ENCODE measurements at places on chromosomes 5 and 9.

GRCh38 chr5:144275329-144275728 lies 104.7 kb downstream of the KCTD16 start:
- no peak for DNase-seq

DNA sequence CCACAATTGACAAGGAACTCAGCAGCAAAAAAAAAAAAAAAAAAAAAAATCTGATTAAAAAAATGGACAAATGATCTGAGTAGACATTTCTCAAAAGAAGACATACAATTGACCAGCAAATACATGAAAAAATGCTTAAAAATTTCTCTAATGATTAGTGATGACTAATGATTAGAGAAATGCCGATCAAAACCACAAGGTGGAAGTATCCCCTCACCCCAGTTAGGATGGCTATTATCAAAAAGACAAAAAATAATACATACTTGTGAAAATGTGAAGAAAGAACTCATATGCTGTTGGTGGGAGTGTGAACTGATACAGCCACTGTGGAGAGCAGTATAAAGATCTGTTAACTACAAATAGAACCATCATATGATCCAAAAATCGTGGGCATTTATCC lies 245.3 kb downstream of the OSTF1 start:
- no peak for DNase-seq

DNA sequence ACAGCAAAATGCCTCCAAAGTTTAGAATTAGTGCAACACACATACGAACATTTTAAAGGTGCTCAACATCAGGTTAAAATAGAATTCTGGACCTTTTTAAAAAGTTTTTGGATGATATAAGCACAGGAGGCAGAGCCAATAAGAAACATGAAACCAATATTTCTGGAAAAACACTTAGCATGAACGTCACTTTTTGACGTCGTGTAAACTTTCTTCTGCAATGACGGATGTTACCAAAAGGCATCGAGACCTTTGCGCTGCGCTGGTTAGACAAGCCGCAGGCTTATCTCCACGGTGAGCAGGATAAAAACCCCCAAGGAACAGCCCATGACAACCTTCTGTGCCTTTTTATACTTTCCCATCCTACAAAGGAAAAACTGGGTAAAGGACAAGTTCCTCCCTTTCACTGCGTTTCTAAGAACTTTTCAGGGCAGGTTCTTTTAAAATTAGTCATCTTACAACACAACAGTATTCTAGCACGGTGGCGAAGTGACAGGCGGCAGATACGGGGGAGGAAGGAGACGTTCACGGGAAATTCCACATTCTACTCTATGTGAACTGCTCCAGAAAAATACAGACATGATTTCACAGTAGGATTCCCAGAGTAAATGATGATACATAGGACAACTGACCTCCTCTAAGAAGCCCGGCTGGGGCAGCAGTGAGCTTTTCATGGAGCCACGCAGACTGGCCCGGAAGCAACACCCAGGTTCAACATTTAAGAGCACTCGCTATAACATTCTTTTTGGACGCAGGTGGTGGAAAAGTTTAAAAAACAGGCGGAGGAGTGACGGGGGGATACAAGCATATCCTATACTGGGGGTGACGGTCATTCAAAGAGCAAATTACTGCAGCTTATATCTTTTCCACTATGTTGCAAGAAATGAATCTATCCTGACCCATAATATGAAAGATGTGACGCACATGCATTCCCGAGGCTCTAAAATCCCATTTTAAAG lies 52.4 kb downstream of the USP20 start:
- DNase-seq: peak; percentile 59

DNA sequence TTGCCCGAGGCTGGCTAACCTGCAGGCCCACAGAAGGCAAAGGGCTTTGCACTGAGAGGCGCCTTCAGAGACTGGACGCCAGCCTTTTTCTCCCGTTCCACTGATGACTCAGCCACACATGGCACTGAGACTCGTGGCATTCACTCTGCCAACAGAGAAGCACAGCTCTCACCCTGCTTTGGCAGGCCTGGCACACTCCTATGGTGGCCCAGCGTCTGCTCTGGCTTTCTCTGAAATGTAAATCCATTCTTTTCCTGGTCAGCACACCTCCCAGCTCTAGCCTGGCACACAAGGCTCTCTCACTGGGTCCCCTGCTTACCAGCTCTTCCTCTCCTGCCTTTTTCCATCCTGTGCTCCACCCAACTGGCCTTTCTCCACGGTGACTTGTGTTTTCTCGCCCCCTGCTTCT lies 5.9 kb upstream of the MELK start:
- no peak for DNase-seq

DNA sequence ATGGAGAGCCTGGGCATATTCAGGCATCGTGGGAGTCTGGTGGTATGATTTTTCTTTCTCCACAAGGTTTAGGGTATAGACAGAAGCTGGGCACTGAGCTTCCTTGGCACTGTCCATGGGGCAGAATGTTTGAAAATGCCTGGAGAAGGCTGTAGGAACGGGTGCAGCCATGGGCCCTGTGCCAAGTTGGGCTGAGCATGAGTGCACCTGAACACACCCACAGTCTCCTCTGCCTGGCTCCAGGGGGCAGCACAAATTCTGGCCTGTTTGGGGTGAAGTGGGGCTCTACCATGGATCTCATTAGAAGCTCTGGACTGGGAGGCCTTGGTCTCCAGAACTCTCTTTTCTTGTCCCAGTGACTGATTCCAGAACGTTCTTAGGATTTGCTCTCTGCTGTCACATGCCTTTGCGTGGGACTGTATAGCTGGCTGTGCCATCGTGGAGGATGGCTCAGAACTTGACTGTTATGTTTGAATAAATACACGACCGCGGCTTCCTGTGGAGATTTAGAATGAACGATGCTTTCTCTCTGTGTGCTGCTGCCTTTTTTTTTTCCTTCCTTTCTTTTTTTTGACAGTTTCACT lies 229.8 kb downstream of the FANCC start:
- DNase-seq: no peak

DNA sequence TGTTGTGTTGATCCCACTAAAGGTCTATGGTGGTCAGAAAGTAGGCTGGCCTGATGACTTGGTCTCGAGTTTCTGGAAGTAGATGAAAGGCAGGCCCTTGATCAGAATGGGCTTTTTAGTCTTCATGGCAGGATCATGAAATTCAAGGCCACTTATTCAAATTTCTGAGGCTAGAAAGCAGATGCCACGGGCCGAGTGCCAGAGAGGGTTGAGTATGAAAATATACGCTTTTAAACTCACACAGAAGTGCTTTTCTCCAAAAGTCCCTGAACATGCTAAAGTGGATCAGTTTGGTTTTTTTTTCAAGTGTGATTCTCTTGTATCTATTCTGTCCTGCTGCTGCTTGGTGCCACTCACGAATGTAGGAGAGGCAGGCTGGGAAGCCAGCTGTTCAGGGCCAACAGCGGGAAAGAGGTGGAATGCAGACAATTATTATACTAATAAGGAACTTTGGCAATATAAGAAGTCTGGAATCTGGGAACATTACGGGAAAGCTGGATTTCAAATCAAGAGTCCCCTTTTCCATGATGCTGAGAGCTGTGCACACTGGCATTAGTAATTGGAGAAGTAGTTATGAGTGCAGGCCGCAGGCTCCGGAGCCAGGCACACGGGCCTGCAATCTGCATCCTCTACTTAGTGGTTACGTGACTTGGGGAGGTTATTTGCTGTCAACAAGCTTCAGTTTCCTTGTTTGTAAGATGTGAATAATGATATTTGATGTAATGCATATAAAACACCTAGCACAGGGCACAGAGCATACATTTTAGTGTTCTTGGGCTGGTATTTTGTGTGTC lies 95.8 kb downstream of the LMNB1 start:
- DNase-seq: no peak

- DNase-seq: no peak
These were observed 44.1 kb downstream of the ANGPTL2 start for GRCh38 chr9:127078336-127078735.

GRCh38 chr5:179264053-179264782 lies 81.0 kb downstream of the ADAMTS2 start:
- DNase-seq: no peak

GRCh38 chr9:133798160-133798559 lies 60.0 kb upstream of the SARDH start:
- no peak for DNase-seq
